HepG2 (cell line): ENCODE measurements at places on chromosomes 11 and 22. TPM values are rescaled to one million over a fixed set of nuclear protein-coding genes. Genes with fewer than 3 reads are reported as not detected.

The CLDN25 gene
- not detected in 2 replicates for total RNA-seq

GRCh38 chr11:119474682-119475596 is 52.0 kb upstream of the THY1 start:
- DNase-seq = peak; percentile 56

DNA sequence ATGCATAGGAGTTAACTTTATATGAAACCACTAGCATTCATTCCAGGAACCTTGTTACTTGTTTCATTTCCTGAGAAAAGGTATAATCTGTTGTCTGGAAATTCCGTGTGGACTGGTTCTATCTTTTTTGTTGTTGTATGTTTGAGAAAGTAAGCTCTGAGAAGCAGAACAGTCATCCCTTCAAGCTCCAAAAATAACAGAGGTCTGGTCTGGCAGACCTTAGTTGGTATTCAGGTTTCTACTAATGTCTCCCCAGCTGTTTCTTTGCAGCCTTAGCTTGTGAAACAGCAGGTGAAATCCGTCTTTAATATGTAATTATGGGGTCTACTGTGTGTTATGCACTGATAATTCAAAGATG is 2.4 kb downstream of the RNF121 start:
- DNase-seq = no peak

DNA sequence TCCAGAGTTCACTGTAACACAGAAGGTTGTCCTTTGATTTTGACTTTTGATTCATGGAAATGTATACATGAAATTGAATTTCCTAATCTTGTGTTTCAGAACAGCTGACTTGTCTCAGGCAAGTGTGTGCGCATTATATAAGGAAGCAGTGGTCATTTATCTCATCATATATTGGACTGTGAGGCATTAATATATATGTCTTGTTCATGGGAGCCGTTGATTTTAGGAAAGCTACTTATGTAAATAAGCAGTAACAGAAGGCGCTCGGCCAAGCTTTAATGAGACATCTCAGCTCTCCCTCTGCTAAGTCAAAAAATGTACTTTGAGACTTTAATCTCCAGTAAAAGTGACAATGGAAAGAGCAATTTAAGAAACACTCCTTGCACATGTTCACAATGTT is 100.5 kb downstream of the PDHX start:
- DNase-seq = no peak
